ENCODE measurements at places on chromosomes 7 and 10.

DNA sequence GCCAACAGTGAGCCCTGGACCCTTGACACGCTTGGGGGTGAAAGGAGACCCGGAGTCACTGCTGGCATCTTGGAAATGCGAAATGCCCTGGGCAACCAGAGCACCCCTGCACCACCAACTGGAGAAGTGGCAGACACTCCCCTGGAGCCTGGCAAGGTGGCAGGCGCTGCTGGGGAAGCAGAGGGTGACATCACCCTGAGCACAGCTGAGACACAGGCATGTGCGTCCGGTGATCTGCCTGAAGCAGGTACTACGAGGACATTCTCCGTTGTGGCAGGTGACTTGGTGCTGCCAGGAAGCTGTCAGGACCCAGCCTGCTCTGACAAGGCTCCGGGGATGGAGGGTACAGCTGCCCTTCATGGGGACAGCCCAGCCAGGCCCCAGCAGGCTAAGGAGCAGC lies 98.5 kb downstream of the TACC2 start:
- no peak for DNase-seq

DNA sequence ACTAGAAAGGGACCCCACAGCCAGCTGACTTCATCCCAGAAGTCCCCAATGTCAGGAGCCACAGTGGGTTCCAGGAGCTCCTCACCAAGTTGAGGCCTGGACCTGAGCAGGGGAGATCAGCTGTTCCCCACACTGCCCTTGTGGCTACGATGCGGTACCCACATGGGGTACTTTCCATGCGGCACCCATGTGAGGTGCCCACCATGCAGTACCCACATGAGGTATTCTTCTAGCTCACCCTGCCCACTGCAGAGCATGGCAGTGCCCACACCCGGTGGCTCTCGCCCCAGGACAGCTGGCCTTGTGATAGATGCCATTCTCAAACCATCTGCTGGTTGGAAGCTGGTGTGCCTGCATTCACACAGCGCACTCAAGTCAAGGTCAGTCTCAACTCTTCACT lies 136.3 kb upstream of the PDE1C start:
- DNase-seq, result no peak

GRCh38 chr10:37957841-37958240 lies 18.6 kb downstream of the ZNF25 start:
- no peak for DNase-seq

DNA sequence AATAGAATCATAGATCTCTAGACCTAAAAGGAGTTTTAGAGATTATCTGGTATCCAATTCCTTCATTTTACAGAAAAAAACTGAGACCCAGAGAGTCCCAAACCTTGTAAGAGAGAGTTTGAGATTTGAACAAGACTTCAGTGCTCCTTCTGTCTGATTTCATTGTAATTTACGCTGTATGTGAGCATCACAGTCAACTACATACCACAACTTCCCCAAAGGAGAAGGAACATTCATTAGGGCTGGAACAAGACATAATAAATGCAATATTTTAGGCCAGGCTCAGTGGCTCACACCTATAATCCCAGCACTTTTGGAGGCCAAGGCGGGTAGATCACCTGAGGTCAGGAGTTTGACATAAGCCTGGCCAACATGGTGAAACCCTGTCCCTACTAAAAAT lies 17.3 kb upstream of the PRKAR2B start:
- DNase-seq, result peak; percentile 53

DNA sequence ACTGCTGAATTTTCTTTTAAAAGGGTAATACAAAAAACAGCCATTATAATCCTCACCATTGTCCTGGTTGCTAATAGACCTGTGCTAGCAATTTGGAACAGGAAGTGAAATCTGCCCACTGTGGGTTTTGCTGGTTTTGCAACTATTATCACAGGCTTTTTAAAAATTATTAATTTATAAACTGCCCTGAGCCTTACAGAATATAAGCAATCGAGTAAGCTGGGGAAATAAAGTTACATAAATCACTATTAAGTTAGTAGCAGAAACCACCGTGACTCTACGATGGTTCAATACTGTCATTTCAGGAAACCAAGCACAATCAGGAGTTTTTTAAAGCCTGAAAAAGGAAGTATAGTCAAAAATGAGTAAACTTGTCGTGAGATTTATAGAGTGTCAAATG lies 62.3 kb downstream of the TMEM26 start:
- no peak for DNase-seq

DNA sequence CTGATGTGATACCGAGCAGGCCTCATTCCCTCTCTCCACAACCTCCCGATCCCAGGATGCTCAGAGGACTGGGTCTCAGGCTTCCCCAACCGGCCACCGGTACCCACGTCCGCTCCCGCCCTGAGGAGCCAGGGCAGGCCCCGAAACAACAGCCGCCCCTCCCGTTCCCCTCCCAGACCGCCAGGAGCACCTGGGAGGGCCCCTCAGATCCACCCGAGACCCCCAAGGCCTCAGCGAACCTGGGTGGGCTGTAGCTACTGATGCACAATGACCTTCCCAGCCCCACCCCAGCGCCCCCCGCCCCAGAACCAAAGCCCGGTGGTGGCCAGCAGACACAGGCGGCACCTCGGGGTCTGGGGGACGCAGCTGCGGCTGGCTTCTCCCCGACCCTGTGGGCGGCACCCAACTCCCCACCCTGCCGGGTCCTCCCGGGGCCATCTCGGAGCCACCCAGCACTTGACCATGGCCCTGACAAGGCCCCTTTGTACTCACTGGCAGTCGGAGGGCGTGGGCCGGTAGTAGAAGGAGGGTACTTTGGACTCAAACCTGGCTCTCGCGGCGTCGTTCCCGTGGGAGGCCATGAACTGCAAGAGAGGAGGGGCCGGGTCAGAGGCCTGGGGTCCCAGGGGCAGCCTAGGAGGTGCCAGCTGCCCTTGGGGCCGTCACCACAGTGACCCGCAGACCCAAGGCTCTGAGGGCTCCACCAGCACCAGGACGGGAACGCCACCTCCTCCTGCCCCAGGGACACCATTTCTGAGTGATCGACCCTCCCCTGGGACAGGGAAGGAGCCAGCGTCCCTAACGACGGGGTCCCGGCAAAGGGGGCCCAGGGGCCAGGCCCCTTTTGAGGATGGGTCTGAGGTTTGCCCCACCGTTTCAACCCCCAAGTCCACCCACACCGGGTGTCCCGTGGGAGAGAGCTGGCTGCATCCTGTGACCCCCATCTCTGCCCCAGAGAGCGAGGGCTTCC lies 28.1 kb downstream of the ADAP1 start:
- no peak for DNase-seq

GRCh38 chr7:27869056-27869455 lies 129.1 kb downstream of the TAX1BP1 start:
- DNase-seq, result no peak

- DNase-seq, result no peak
These were observed 380.3 kb upstream of the SEMA3C start for GRCh38 chr7:81298951-81299666.

- DNase-seq, result peak; percentile 89
These were observed 29.6 kb downstream of the IDE start for GRCh38 chr10:92544296-92544695.

GRCh38 chr7:149664666-149665065 lies 108.7 kb downstream of the ZNF467 start:
- peak; percentile 15 for DNase-seq

Data from KBM-7 (cell line).